Activated naive CD4-positive, alpha-beta T cell treated with anti-CD3 and anti-CD28 coated beads, Interleukin-2, amount 10 ng/mL, durations not matched to agents 5 hours and 36 hours (primary cell): ENCODE measurements at places on chromosomes 12 and 14. TPM values are rescaled to one million over a fixed set of nuclear protein-coding genes. Genes with fewer than 3 reads are reported as not detected.

Gene KRT75
- not detected for total RNA-seq

Gene CLMN
- total RNA-seq: 1.5 TPM

Gene PMCH
- total RNA-seq: not detected

Gene SLC10A1
- total RNA-seq: not detected

Gene HCAR2
- total RNA-seq: not detected

Gene B4GALNT3
- total RNA-seq: 0.87 TPM
